ENCODE measurements at places on chromosomes 1 and 21. TPM values are rescaled to one million over a fixed set of nuclear protein-coding genes. Genes with fewer than 3 reads are reported as not detected.

The CNR2 gene
- total RNA-seq, result not detected

The SELENBP1 gene
- 36.2 TPM for total RNA-seq

The RCSD1 gene
- 3.0 TPM for total RNA-seq

DNA sequence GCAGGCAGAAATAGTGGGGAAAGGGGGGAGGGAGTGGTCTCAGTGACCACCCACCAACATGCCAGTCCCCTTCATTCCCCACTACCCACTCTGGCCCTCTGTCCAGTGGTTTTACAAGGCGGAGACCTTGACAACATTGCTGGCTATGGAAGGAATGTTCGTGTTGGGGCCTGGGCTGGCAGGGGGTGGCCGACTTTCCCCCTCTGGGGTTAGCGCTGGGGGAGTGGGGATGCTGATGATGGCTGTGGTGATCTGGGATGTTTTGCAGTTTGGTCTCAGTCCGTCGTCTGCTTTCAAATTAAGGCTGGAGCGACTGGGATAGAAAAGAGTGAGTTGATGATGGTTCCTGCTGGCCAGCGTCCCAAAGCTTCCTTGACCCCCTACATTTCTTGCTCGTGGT is 20.3 kb downstream of the DDX20 start:
- no peaks in the 10 kb centered on the region for H3K4me1 ChIP-seq
- H3K27ac ChIP-seq, result no peak overlapping the region
- H3K27me3 ChIP-seq, result peaks cover 4% of the 10 kb centered on the region
- no peak overlapping the region for H3K4me3 ChIP-seq

DNA sequence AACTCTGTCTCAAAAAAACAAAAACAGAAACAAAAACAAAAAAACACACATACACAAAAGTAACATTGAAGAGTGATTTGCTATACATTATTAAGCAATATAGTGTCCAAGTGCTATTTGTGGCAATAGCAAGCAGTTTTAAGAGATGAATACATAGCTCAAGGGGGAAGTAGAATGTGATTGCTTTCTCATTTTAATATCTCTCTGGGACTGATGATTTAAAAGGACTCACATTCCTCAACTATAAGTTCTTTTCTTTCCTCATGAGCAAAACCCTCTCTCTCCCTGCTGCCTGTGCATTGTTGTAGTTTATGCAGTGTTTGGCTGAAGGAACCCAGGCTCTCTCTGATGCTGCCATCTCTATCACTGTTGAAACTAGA is 47.0 kb upstream of the CSF1 start:
- no peaks in the 10 kb centered on the region for H3K27me3 ChIP-seq
- no peak overlapping the region for H3K27ac ChIP-seq
- peaks cover 18% of the 10 kb centered on the region for H3K4me1 ChIP-seq
- H3K36me3 ChIP-seq, result peaks cover 8% of the 10 kb centered on the region
- DNase-seq, result no peak

GRCh38 chr1:166705376-166706289 is 133.6 kb upstream of the POGK start:
- no peak overlapping the region for H3K4me3 ChIP-seq
- DNase-seq, result no peak
- H3K36me3 ChIP-seq, result no peaks in the 10 kb centered on the region
- H3K27me3 ChIP-seq, result peaks cover 2% of the 10 kb centered on the region
- no peaks in the 10 kb centered on the region for H3K4me1 ChIP-seq

The CYYR1 gene
- total RNA-seq, result 18.2 TPM

The STYXL2 gene
- total RNA-seq, result 0.11 TPM
